ENCODE measurements at places on chromosomes 6 and 20.

DNA sequence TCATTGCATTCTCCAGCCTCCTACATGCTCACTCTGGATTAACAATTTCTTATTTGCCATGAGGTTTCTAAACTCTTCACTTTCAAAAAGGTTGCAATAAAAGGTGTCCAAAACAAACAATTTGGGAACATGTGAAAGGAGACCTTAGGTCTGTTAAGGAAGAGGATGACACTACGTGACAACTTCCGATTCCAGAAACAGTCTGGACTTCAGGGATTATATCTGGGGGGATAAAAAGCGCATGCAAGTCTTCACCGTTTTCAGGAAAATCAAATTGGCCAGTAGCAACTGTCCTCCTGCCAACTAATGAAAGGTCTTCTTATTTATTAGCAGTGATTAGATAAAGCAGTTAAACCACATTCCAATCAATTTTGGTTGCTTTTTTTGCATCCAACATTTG is 1.8 kb downstream of the ZDHHC14 start:
- DNase-seq: no peak
- no peaks in the 10 kb centered on the region for H3K27me3 ChIP-seq
- H3K36me3 ChIP-seq: no peaks in the 10 kb centered on the region

DNA sequence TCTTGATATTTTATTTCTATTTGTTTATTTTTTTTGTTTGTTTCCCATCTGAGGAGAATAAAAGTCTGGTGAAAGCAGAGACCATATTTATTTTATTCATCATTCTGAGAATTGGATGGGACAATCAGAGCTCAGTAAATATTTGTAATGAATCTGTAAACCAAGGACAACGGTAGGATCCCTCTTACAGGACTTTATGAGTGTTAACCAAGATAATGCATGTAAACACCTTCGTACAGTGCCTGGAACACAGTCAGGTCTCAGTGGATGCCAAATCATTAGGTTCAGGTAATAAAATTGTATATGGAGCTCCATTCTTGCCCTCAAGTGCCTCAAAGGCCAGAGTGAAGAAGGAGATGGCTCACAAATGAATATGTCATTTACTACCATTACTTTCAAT is 288.7 kb downstream of the PAX1 start:
- H3K4me1 ChIP-seq: no peaks in the 10 kb centered on the region
- no peaks in the 10 kb centered on the region for H3K36me3 ChIP-seq
- no peak overlapping the region for H3K27ac ChIP-seq
- no peak for DNase-seq

DNA sequence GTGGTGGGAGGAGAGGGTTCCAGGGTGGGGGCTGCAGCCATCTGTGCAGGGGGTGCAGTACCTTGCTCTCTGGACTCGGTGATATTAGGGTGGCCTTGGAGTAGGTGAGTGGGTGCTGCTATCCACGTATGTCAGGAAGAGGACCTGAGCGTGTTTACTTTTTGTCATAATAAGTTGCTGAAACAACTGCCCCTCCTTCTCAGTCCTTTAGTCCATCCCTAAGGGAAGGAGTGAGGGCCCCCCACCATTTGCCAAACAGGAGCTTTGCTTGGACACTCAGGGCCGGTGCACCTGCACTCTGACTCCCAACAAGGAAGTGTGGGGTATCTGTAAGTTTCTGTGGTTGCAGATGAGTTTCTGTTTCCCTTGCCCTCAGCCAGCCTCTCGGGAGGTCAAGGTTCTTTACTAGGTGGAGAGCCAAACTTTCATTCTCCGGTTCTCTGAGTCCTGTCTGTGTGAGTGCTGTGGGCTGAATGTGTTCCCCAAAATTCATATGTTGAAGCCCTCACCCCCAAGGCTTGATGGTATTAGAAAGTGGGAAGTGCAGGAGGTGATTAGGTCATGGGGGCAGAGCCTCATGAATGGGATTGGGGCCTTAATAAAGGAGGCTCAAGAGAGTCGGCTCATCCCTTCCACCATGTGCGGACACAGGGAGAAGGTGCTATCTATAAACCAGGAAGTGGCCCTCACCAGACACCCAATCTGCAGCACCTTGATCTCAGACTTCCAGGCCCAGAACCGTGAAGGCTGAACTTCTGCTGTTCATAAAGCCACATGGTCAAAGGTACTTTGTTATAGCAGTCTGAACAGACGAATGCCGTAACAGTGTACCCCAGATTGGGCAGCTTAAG is 19.6 kb upstream of the CCR6 start:
- H3K4me3 ChIP-seq: no peak overlapping the region
- H3K36me3 ChIP-seq: no peaks in the 10 kb centered on the region
- DNase-seq: no peak
- no peaks in the 10 kb centered on the region for H3K4me1 ChIP-seq

GRCh38 chr6:56347526-56347925 is 100.1 kb upstream of the COL21A1 start:
- no peak for DNase-seq
- no peak overlapping the region for H3K27ac ChIP-seq
- H3K27me3 ChIP-seq: no peaks in the 10 kb centered on the region
- H3K4me3 ChIP-seq: no peak overlapping the region
- H3K36me3 ChIP-seq: no peaks in the 10 kb centered on the region

DNA sequence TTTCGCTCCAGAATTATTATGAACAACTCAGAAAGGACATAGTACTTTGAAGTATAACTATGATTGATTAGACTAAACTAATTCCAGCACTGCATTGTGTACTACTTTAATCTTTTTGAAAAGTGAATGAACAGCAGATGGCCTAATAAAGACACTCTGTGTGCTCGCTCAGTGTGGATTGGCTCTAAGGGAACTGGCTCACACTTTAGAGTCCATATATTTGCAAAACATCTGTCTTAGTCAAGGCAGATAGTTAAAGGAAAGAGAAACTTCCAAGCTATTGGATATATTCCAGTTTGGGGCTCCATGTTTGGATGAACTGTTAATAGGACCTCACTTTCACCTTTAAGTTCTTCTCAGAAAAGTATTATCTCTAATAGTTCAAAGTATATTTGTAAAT is 218.9 kb downstream of the EYA4 start:
- no peak overlapping the region for H3K27ac ChIP-seq
- H3K27me3 ChIP-seq: no peaks in the 10 kb centered on the region
- H3K4me3 ChIP-seq: no peak overlapping the region
- DNase-seq: no peak

- no peaks in the 10 kb centered on the region for H3K4me1 ChIP-seq
- no peak overlapping the region for H3K4me3 ChIP-seq
- no peak for DNase-seq
- no peak overlapping the region for H3K27ac ChIP-seq
- H3K27me3 ChIP-seq: no peaks in the 10 kb centered on the region
- no peaks in the 10 kb centered on the region for H3K36me3 ChIP-seq
Measured at GRCh38 chr6:33549196-33549595, 30.9 kb downstream of the BAK1 start.

GRCh38 chr20:36498386-36499179 is 42.7 kb upstream of the MYL9 start:
- H3K4me3 ChIP-seq: no peak overlapping the region
- H3K27ac ChIP-seq: no peak overlapping the region
- no peaks in the 10 kb centered on the region for H3K27me3 ChIP-seq
- H3K4me1 ChIP-seq: no peaks in the 10 kb centered on the region
- H3K36me3 ChIP-seq: no peaks in the 10 kb centered on the region

DNA sequence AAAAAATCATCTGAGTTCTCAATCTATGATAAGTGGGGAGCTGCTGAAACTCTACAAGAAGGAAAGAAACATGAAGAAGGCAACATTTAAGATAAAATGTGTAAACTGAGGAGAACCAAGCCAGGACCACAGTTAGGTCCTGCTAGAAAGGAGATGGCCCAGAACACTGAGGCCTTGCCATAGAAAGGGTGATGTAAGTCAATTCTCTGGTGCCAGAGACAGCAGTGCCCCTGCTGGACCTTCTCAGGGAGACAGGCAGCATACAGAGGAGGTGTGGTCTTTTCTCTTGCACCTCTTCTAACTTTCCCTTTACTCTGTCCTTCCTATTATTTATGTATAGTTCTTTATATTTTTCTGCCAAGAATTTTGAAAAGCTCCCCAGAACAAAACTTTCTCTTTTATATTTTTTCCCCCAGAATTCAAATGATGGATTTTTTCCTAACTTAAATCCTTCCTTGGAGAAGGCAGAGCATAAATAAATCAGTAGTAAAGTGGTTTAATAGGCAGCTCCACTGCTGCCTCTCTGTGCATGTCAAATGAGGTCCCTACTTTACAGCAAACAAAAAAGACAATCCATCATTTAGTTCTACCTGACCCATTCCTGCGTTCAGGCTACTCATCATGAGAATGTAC is 9.0 kb downstream of the UQCC2 start:
- no peak overlapping the region for H3K27ac ChIP-seq
- no peaks in the 10 kb centered on the region for H3K36me3 ChIP-seq
- H3K4me3 ChIP-seq: no peak overlapping the region
- no peak for DNase-seq
- H3K4me1 ChIP-seq: no peaks in the 10 kb centered on the region

DNA sequence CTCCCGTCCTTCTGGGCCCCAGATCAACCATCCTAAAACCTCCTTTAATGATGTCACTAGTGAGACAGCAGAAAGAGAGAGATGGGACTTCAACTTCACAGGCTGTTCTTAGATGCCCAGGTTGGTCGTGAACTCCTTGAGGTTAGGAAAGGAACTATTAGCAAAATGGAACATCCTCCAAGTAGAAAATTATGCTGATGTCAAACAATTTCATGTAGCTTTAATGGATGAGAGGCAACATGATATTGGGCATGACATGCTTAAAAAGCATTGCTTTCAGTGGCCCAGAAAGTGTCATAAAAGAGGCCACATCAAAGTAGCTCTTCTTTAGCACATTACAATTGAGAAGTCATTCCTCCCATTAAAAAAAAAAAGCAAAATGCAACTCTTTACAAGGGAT is 248.1 kb downstream of the PTPRT start:
- no peak overlapping the region for H3K4me3 ChIP-seq
- H3K4me1 ChIP-seq: no peaks in the 10 kb centered on the region
- no peaks in the 10 kb centered on the region for H3K36me3 ChIP-seq
- H3K27me3 ChIP-seq: no peaks in the 10 kb centered on the region

GRCh38 chr6:160764847-160765246 is 62.8 kb downstream of the PLG start:
- H3K36me3 ChIP-seq: no peaks in the 10 kb centered on the region
- no peak for DNase-seq
- H3K4me3 ChIP-seq: no peak overlapping the region
- no peak overlapping the region for H3K27ac ChIP-seq
- H3K4me1 ChIP-seq: no peaks in the 10 kb centered on the region
- no peaks in the 10 kb centered on the region for H3K27me3 ChIP-seq

DNA sequence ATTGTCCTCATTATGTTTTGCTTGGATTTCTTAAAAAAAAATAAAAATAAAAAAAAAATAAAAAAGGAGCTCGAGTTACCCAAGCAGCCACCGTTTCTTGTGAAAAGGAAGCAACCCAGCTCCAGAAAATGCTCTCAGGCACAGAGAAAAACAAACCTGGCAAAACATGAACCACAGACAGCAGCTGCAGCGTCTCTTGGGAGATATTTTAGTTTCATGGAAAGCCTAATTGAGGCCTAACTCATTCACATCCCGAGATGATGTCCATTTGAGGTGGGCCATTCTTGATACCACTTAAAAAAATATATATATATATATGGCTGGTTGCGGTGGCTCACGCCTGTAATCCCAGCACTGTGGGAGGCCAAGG is 13.7 kb upstream of the MRAP2 start:
- H3K27me3 ChIP-seq: no peaks in the 10 kb centered on the region
- no peaks in the 10 kb centered on the region for H3K36me3 ChIP-seq
- no peak overlapping the region for H3K4me3 ChIP-seq
- no peak overlapping the region for H3K27ac ChIP-seq

GRCh38 chr20:41587956-41588355 is 30.2 kb downstream of the CHD6 start:
- H3K36me3 ChIP-seq: no peaks in the 10 kb centered on the region
- H3K27me3 ChIP-seq: no peaks in the 10 kb centered on the region

GRCh38 chr20:52904837-52905236 is 67.3 kb upstream of the TSHZ2 start:
- no peaks in the 10 kb centered on the region for H3K27me3 ChIP-seq
- H3K4me1 ChIP-seq: no peaks in the 10 kb centered on the region
- DNase-seq: no peak
- no peak overlapping the region for H3K4me3 ChIP-seq

- H3K36me3 ChIP-seq: no peaks in the 10 kb centered on the region
- H3K4me1 ChIP-seq: no peaks in the 10 kb centered on the region
- H3K4me3 ChIP-seq: no peak overlapping the region
- no peak for DNase-seq
- no peaks in the 10 kb centered on the region for H3K27me3 ChIP-seq
- H3K27ac ChIP-seq: no peak overlapping the region
Measured at GRCh38 chr6:44730771-44731391, 343.4 kb downstream of the CDC5L start.

GRCh38 chr6:15460110-15460727 is 202.6 kb downstream of the DTNBP1 start:
- H3K4me3 ChIP-seq: no peak overlapping the region
- H3K4me1 ChIP-seq: no peaks in the 10 kb centered on the region
- no peaks in the 10 kb centered on the region for H3K27me3 ChIP-seq
- H3K36me3 ChIP-seq: no peaks in the 10 kb centered on the region

- H3K4me1 ChIP-seq: no peaks in the 10 kb centered on the region
- no peaks in the 10 kb centered on the region for H3K27me3 ChIP-seq
- no peak overlapping the region for H3K27ac ChIP-seq
- no peak overlapping the region for H3K4me3 ChIP-seq
- DNase-seq: no peak
Measured at GRCh38 chr20:9532069-9532838, 17.9 kb downstream of the LAMP5 start.

DNA sequence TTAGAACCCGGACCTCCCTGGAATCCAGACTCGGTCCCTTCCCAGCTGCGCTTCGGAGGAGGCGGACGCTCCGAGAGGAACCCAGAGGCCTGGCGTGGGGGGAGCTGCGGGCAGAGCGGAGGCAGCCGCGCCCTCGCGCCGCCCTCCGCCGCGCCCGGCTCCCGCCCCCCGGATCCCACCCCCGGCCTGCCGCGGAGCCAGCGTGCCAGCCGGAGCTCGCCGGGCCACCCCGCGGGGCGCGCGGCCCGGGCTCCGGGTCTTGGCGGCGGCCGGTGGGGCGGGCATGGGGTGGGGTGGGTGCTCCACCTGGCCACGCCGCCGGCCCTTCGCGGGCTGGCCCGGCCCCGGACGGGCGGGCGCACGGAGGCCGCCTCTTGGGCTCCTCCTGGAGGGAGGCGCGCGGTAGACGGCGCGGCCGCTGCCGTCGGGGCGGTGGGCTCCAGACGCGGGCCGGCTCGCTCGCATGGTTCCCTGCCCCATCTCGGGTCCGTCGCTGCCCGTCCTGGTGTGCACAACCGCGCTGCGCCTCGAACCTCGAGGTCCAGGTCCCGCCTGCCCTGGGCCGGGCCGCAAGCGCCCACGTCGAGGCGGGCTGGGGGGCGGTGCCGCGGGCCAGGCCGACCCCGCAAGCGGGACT is 592 bp upstream of the CDYL start:
- H3K36me3 ChIP-seq: no peaks in the 10 kb centered on the region
- DNase-seq: peak; percentile 61
- peak overlapping the region; percentile 92 for H3K27ac ChIP-seq
- no peaks in the 10 kb centered on the region for H3K4me1 ChIP-seq
- peak overlapping the region; percentile 27 for H3K4me3 ChIP-seq

- H3K4me3 ChIP-seq: peak overlapping the region; percentile 23
- peaks cover 9% of the 10 kb centered on the region for H3K4me1 ChIP-seq
- no peaks in the 10 kb centered on the region for H3K27me3 ChIP-seq
Measured at GRCh38 chr6:157221049-157221816, 102.1 kb downstream of the TMEM242 start.

- no peak overlapping the region for H3K27ac ChIP-seq
- no peaks in the 10 kb centered on the region for H3K36me3 ChIP-seq
- H3K4me1 ChIP-seq: no peaks in the 10 kb centered on the region
- no peak overlapping the region for H3K4me3 ChIP-seq
- H3K27me3 ChIP-seq: no peaks in the 10 kb centered on the region
Measured at GRCh38 chr20:32354592-32355416, 3.3 kb upstream of the ASXL1 start.

Data from uterus (tissue), 4 donors.